Effector CD4-positive, alpha-beta T cell (primary cell): ENCODE measurements at places on chromosomes 1 and 21.

DNA sequence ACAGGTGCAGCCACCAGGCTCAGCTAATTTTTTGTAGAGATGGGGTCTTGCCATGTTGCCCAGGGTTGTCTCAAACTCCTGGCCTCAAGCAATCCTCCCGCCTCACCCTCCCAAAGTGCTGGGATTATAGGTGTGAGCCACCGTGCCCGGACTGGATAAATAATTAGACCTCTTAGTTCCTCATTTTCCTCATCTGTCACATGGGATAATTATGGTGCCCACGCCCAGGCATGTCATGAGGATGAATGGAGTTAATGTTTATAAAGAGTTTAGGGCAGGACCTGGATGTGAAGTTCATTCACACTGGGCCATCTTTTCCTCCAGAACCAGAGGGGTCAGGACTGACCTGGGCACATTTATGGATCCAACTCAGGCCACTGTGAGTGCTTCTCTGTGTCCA lies 23.7 kb downstream of the PADI3 start:
- DNase-seq = no peak

DNA sequence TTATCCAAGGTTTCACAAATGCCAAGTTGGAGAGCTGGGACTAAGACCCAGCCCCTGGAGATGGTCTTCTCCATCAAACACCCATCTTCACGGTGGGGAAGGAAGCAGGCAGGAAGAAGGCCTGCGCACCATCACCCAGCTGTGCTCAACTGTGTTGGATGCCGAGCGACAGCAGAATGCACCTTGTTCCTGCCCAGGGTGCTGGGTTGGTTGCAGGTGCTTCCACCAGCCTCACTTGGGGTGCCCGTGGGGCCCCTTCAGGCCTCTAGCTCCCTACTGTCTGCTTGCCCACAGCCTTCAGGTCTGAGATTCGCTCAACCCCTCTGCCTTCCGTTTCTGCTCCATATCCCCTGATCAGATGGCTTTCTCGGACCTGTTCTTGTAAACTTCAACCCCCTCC lies 42.5 kb downstream of the OLFML2B start:
- no peak for DNase-seq

GRCh38 chr1:34129630-34130029 lies 35.4 kb downstream of the CSMD2 start:
- DNase-seq = no peak

DNA sequence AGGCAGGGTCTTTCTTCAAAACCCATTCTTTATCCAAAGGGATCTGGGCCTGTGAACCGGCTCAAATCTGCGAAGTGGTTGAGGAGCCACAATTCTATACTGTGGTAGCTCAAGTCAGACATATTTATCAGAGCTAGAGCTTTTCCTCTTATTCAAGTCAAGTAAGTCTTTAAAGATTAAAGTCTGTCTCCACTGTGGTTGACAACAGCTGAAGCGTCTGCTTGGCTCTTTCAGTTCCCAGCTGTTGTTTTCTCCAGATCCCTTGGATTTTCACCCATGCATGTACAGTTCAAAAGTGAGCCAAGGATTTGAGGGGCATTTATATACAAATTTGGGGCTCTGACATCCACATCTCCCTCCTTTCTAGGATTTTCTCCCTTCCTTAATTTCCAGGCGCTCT lies 66.9 kb downstream of the C1orf185 start:
- DNase-seq = no peak

DNA sequence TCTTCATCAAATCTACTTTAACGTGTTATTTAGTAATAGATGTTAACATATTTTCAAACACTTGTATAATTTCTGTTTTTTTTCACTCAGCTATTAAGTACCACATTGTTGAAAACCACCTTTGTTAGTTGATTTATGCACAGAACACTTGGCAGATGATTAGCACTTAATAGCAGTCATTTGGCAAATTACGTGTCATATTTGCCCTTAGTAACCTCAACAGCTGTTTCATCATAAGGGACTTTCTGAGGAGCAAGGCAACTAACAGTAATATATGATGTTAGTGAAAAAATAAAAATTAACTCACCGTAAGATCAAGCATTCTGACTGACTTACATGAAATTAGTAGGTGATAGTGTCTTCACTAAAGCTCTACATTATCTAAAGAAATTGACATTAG lies 186.4 kb downstream of the HMCN1 start:
- no peak for DNase-seq

- DNase-seq = peak; percentile 18
Measured at GRCh38 chr1:110211496-110212168, 1.5 kb downstream of the KCNC4 start.

- DNase-seq = no peak
Measured at GRCh38 chr1:90402893-90403849, 313.9 kb downstream of the BARHL2 start.
